ENCODE measurements at places on chromosomes 4 and X.
A peak's percentile ranks its signal among the peaks of the same experiment; 100 is the strongest.

DNA sequence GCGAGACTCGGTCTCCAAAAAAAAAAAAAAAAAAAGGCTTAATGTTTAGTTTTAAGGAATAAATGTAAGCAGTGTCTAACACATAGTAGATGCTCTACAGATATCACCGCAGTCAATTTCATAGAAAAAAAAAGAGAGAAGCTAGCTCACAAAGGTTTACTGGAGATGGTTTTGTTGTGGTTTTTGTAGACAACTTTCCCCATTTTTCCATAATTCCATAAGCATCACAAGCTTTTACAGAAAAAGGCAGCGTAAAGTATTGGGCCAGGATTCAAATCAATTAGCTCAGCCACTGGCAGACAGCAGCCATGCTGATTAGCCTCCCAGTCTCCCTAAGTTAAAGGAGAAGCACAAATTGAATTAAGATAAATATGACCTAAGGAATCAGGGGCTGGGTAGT lies 1.5 kb downstream of the GRSF1 start:
- DNase-seq, result no peak

- DNase-seq, result no peak
Observed at GRCh38 chr4:71537551-71538065, 198.8 kb downstream of the SLC4A4 start.

DNA sequence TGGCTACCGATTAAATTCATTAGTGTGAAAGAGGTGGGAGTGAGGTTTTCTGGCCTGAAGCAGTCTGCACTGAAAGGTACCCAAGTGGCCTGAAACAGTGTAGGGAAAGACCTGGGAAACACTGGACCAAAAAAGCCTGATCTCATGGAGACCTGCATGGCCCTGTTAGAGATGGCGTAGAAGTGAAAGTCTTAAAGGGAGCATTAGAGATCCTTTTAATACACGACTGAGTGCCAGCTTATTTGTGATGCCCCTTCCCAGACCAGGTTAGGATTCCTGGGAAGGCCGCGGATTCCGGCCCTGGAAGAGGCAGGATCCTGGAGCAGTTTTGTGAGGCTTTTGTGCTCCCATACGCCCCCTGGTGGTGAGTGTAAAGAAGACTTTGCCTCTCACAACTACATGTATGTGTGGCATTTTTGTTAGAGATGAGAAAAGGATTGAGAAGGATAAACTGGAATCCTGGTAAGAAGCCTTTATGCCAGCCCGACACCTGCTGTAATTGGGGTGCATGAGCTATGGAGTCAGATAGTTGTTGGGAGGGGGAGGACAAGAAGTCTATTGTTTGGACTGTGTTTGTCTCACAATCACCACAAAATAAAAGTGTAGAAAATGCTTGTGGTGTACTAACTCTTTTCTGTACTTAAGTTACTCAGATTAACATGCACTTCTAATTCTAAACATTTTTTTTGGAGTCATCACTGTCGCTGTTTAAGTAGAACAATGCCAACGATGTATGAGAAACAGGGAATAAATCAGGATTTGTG lies 54.0 kb downstream of the JADE1 start:
- peak; percentile 32 for DNase-seq

GRCh38 chr4:7625071-7625470 lies 190.3 kb upstream of the PSAPL1 start:
- no peak for DNase-seq

DNA sequence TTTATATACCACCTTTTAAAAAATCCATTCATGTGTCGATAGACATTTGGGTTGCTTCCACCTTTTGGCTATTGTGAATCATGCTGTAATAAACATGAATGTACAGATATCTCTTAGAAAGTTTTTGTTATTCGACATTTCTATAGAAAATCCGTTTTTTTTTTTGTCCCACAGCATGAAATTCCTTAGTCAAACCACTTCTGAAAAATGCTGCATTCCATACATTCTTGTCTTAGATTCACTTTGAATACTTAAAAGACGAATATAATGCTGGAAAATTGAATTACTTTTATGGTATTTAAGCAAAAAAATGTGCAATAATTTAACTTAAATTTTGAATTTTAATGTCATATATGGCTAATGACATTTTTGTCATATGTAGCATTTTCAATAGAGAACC lies 1345.5 kb downstream of the TECRL start:
- DNase-seq, result peak; percentile 15

DNA sequence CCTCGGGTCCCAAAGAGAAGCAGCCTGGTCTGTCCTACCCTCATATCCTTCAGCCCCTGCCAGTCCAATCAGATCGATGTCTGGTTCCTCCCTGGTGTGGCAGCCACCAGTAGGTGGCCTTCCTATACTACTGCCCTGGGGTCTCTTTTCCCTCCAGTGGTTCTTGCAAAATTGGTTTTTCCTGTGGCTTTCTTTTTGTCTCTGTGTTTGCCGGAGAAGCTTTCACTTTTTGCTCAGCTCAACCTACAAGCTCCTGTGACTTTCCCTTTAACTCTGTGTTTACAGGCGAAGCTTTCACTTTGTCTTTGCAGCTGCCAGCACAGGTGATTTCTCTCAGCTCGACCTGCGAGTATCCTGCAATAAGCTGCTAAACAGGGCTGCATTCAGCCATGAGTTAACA lies 46.8 kb downstream of the UGT2A3 start:
- DNase-seq, result no peak

DNA sequence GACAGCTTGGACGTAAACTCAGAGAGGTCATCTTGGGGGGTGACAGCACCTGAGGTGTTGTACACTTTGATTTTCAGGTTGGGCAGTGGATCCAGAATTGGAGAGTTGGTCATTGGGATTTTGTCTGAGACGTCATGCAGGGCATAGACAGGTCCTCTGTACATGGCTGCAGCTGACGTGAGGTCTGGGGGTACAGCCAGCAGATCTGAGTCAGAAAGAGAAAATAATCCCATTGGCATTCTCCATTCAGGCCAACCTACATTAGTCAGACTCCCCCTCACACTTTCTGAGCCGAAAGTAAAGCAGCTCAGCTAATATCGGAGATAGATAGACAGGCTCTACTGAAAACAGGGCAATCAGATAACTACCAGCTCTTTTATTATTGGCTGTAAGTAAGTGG lies 329.7 kb downstream of the UNC5C start:
- DNase-seq, result peak; percentile 3

DNA sequence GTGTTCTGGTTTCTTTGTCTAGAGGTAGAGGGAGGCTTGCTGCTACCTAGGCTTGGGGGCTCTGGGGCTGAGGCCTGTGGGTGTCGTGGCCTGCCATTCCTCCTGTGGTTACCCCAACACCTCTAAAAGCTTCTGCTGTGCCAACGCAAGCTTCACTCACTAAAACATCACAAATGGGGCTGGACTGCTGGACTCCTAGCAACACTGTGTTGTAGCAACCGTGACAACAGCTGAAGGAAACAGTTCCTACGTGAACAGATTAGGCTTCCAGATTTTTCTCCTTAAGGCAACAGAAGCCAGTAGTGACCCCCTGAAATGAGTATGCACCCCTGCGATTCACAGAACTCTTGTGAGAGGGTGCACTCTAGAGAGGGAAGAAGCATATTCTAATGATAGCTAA lies 138.3 kb upstream of the TEX13D start:
- no peak for DNase-seq

DNA sequence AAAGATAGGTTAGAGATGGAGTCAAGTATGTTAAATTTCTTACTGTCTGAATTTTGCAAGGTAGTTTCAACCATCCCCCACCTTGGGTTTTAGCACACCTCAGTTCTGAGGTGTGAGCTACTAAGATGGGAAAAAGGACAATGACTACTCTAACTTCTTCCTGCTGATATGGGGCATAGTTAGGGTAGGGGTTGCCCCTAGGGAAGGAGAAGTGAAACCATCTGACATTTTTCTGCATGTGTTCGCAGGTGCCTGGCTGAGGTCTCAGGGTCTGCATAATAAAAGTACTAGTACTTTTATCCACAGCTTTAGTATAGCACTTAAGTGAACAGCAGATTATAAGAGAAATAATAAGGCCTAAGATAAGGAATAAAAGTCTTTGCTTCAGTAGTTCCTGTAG lies 129.5 kb upstream of the CYSLTR1 start:
- no peak for DNase-seq

- no peak for DNase-seq
Observed at GRCh38 chrX:80011522-80011921, 3.0 kb upstream of the TBX22 start.

DNA sequence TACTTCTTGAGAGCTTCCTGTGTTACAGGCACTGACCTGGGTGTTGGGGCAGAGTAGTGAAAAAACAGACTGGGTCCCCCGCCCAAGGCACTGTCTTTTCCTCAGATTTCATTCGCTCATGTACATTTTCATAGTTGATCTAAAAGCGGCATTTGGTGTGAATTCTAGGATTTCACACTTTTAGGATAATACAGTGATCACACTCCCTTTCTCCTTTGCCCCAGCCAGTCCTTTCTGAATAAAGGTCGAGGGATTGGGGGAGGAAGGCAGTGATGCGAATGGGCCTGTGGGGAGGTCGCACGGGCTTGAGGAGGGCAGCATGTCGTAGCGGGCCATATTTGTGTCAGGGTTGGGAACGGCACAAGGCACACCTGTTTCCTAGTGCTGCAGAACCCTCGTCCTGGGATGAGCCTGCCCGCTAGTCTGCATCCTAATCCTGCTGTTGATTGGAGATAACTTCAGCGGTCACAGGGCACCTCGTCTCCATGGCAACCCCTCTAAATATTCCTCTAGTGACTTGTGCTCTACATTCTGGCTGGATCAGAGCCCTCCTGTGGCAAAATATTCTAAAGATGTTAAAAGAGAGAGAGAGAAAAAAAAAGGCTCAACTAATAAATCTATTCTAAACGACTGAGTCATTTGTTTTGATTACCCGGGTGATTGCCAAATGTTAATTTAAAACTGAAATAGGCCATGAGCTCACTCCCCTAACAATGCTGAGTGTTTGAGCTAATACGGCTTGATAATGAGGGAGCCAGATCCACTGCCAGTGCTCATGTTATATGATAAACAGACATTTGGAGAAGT lies 21.8 kb downstream of the FHL1 start:
- DNase-seq, result peak; percentile 56

DNA sequence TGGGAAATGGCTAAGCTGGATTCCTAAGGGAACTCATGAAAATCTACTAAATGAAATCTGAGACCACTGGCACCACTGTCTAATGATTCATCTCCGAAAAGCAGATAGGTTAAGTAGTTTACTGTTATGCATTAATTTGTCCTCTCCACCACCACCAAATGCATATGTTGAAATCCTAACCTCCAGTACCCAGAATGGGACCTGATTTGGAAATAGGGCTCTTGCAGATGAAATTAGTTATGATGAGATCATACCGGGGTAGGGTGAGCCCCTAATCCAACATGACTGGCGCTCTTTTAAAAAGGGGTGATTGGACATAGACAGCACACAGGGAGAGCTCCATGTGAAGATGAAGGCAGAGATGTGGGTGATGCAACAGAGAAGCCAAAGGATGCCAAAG lies 124.9 kb upstream of the GUCY1A1 start:
- DNase-seq, result peak; percentile 4

DNA sequence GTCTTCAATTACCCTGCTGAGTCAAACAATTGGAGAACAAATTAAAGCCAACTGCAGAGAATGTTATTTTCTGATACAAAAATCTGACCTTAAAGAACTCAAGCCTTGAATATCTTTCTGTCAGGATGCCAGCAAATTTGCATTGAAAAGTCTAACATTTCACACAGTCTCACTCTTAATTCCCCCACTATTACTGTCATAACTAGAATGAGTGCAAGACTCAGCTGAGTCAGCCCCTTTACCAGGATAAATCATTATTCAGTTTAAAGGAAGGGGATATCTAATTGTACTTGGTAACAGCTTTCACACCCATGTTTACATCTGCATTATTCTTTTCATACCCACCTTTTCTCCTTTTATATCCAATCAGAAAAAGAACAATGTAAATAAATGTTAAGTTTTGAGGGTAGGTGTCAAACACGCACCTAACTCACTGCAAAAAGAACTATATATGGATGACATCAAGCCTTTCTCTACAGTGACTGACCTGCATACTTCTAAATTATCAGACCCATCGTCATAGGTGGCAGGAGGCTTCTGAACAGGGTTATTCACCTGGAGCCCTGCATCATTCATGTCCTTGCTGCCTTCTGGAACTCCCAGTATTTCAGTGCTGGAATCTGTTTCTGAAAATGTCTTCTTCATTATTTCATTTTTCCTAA lies 117.4 kb downstream of the TMA16 start:
- DNase-seq, result no peak
